ENCODE measurements at places on chromosomes 12 and 14. TPM values are rescaled to one million over a fixed set of nuclear protein-coding genes. Genes with fewer than 3 reads are reported as not detected.

Gene CCDC38
- not detected for total RNA-seq

Gene PTPN21
- total RNA-seq: 16.4 TPM

Gene KRT83
- total RNA-seq: not detected

Gene AHNAK2
- 194 TPM for total RNA-seq

Gene TPH2
- total RNA-seq: not detected

Gene SLC25A21
- 0.39 TPM for total RNA-seq

Gene CDCA3
- 3.5 TPM for total RNA-seq

Gene OTX2
- total RNA-seq: not detected

Gene KRT74
- not detected for total RNA-seq

Gene SLC25A47
- total RNA-seq: 0.07 TPM

Gene FOXN4
- not detected for total RNA-seq

Gene KRT6C
- total RNA-seq: not detected

Gene GALNT4
- total RNA-seq: 10.7 TPM

Gene LRRC43
- total RNA-seq: 1.2 TPM

Gene DEPDC4
- total RNA-seq: 1.1 TPM

Gene IKZF4
- 2.4 TPM for total RNA-seq

Gene CEBPE
- total RNA-seq: not detected

Gene RNASE1
- 1.6 TPM for total RNA-seq

Gene ARHGDIB
- total RNA-seq: 11.4 TPM

Gene TMEM229B
- total RNA-seq: 2.5 TPM

Gene ZNF605
- 16.1 TPM for total RNA-seq

Gene KIF5A
- total RNA-seq: 2.1 TPM

Gene OVCH1
- 0.07 TPM for total RNA-seq

Gene ABCC9
- total RNA-seq: 46.0 TPM

Gene TRAF3
- total RNA-seq: 36.7 TPM

Gene SERPINA5
- total RNA-seq: 0.33 TPM

Gene MGST1
- total RNA-seq: 73.7 TPM

Gene AKAP6
- total RNA-seq: 10.1 TPM

Measured in smooth muscle cell of the pulmonary artery (primary cell).